GM12892 (cell line): ENCODE measurements at places on chromosomes 7 and 10.

- DNase-seq = no peak
These were observed 6.5 kb downstream of the TSPAN15 start for GRCh38 chr10:69457771-69458237.

- DNase-seq = no peak
These were observed 64.7 kb downstream of the ADCY1 start for GRCh38 chr7:45638916-45639315.

DNA sequence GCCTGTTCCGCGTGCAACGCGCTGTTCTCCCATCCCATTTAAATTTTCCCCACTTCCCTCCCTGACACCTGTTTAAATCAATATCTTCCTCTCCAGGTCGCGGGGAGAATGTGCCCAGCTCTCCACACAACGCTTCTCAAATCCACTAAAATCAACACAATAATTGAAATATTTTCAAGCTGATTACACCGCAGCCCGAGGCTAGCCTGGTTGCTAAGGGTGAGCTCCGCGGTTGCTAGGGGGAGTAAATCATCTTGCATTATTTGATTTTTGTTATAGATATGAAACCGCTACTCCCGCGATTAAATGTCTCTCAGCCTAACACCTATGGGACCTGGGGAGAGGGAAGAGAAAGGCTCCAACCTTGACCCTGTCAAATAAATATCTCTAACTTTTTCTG is 36.2 kb downstream of the UNCX start:
- no peak for DNase-seq

- DNase-seq = no peak
These were observed 173.6 kb downstream of the PTPRN2 start for GRCh38 chr7:158414002-158414401.

DNA sequence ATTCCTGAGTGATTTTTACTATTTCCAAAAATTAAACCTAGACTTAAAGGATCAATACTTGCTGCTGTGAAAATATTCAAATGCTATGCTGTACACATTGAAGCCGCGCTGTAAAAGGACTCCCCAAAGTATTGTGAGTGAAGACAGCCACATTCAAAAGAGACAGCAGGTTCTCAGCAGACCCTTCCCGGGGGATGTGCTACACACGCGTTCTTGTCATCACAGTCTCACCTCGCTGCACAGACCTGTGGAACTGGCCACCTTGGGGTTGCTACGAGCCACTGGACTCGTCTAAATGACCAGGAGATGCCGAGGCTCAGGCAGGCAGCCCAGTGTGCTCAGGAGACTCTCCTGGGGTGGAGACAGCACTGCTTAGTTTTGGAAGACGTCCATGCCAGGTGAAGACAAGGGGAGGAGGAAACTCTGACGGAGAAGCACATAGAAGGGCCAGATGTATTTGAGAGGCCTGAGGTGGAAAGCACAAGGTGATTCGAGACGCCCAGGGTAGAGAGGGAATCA is 367.7 kb upstream of the SHH start:
- no peak for DNase-seq

DNA sequence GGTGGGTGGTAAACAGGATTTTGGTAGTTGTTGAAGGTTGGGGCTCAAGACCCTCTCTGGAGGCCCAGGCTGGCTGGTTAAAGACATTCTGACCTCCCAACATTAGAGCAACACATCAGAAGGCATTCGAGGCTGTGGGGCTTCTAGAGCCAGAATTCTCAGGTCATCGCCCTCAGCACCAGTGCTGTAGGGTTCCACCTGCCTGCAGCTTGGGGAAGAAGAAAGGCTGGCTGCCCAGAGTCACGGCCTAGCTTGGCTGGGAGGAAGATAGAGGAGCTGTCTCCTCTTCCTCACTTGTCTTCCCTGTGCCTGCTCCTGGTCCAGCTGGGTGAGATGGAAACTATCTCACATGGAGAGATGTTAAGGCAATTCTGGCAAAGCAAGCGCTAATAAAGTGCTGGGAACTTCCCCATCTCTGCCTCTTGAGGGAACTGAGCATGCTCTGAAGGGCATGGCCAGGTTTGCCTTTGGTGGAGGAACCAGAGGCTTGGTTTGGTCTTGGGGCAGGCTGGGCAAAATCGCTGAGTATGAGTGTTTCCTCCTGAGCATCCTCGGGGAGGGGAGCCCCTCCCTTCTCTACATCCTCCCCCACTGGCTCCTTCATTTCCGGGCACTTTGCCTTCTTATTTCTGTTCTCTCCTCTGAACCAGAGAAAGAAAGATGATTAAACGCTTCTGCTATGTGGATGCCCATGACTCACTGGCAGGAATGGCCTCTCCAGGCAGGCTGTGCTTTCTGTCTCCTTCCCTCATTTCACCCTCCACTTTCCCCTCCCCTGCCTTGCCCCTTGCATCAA is 509.0 kb upstream of the PODXL start:
- no peak for DNase-seq

DNA sequence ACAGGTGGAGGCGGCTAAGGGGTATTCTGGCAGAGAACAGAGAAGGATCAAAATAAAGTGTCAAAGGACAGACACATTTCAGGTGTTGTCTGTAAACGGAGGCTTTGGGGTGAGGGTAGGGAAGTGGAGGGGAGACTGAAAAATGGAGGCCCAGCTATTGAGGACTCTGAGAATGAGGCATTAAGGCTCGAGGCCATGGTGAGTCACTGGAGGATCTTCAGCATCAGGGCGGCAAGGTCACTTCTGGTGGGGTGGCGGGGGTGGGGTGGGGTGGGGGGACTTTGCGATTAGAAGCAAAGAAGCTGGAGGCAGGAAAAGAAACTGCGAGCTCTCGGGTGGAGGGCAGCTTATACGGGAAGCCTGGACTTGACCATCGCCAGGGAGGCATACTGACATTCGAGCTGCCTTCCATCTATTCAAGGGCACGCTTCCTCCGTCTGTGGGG is 58.4 kb upstream of the PCGF5 start:
- DNase-seq = no peak

DNA sequence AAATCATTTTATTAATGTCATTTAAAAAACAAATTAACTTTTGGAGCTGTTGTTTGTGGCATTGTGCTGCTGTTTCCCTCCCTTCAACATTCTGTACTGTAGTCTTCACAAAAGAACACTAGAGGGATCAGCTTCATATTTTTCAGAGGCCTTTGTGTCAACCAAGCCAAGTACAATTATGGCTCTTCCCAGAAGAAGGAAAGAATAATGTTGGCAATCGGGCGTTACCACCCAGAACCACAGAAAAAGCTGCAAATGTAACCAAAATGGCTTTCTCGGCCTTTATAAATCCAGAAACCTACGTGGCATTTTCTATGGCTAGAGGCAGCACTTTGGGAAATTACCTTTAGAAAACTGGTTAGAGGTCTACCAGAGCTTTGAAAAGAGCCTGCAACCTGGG is 98.8 kb upstream of the COL1A2 start:
- DNase-seq = no peak

GRCh38 chr7:140841166-140841715 is 83.5 kb downstream of the BRAF start:
- no peak for DNase-seq

GRCh38 chr10:88120075-88120474 is 256.6 kb downstream of the PTEN start:
- DNase-seq = no peak

- no peak for DNase-seq
These were observed 33.7 kb downstream of the RAB18 start for GRCh38 chr10:27537787-27538186.

DNA sequence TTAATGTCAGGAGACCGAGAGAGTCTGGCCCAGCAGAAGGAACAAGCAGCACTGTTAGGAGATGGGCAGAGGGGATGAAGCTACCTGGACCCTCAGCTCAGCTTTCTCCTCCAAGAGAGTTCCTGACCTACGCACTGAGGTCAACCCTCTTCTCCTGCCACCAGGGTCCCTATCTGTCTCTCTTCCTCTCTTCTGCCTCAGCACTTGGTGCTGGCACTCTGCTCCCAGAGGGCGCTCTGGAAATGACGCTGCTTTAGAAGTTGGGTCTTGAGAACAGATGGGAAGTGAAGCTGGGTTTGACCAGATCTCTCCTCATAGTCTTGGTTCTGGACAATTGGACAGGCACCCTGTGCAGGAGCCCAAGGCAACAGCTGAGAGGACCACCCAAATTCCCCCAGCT is 216.0 kb upstream of the AGK start:
- DNase-seq = no peak

DNA sequence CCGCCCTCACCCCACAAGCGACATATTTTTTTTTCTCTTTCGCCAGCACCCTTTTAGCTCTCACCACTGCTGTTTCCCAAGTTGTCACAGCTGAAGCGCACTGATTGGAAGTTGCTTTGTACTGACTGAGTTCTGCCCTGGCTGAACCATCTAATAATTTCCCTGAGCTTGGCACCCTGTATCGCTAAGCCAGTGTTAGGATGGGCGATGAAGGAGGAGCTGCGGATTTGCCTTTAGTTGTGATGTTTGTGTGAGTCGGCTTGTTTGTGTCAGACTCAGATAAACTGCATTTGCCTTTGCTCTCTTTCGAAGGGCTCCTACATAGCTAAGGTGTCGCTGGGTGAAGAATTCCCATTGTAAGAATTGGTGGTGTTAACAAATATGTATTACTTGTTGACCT is 1.3 kb upstream of the ATXN7L1 start:
- DNase-seq = no peak

DNA sequence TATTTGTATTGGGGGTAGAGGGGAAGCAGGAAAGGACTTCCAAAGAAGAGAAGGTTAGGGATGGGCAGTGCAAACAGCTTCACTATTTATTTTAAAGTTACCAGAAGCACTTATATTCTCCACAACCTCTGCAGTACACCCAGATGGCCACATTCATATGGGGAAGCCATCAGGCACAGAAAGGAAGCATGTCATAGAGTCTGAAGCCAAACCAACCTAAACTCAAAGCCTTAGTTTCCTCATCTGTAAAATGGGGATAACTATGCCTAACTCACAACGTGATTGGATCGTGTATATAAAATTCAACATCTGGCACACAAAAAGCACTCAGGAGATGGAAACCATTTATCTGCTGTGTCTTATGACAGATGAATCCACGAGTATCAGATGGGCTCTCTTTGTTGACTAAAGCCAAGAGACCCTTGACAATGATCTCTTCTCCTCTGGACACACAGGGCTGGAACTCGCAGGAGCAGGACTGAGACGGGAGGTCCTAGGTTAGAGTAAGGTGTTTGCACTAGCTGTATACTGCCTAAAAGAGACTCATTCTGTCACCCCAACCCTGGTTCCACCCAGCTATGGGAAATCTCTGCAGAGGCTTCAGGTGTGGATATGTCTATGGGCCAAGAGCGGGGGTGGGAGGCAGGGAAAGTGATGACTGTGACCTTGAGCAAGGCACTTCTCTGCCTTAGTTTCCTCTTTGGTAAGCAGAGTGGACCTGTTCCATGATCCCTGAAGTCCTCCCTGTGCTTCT is 1.8 kb downstream of the KIAA1549 start:
- no peak for DNase-seq

DNA sequence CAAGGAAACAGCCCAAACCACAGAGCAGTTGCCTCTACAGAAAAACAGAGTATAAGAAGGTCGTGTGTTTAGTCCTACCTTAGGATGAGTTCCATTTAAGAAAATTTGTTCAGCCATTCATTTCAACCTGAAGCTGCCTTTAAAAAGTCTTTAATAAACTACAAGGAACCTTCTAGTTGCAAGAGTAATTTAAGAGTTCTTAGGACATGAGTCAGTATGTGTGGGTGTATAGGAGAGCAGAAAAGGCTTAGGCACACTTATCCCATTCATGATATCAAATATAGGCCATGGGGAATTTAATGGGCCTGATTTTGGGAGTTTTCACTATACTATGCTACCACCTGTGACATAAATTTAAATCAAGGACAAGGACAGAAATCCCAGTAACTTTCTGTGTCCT is 496.8 kb downstream of the TFEC start:
- DNase-seq = no peak

- DNase-seq = peak; percentile 27
These were observed 70.5 kb upstream of the ABI1 start for GRCh38 chr10:26931223-26931622.

DNA sequence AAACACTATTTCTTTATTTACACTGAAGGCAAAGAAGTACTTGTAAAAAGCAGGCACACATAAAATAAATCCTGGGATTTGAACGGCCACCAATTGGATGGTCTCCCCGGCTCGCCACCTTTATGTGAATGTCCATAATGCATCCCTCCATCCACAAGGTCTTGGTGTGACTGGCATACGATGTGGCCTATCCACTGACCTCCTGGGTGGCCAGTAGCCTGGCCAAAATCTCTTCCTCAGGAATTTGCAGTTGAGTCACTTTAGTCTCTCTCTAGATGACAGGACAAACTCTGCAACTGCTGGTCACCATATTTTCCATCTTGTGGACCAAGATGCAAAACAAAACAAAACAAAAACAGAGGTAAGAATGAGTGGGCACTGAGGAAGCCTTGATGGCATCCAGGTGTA is 39.1 kb downstream of the CDK1 start:
- DNase-seq = no peak

DNA sequence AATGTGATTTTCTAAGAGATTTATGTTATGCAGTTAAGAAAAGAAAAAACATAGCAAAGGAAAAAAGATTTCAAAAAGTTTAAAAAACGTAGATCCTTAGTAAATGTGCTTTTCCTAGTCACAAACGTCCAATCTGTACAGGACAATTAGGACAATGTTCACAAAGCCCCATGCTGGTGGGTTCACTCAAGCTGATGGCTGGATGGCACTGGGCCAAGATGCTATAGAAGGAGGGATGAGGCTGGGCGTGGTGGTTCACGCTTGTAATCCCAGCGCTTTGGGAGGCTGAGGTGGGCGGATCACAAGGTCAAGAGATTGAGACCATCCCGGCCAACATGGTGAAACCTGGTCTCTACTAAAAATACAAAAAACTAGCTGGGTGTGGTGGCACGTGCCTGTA is 22.1 kb downstream of the SVIL start:
- DNase-seq = no peak

DNA sequence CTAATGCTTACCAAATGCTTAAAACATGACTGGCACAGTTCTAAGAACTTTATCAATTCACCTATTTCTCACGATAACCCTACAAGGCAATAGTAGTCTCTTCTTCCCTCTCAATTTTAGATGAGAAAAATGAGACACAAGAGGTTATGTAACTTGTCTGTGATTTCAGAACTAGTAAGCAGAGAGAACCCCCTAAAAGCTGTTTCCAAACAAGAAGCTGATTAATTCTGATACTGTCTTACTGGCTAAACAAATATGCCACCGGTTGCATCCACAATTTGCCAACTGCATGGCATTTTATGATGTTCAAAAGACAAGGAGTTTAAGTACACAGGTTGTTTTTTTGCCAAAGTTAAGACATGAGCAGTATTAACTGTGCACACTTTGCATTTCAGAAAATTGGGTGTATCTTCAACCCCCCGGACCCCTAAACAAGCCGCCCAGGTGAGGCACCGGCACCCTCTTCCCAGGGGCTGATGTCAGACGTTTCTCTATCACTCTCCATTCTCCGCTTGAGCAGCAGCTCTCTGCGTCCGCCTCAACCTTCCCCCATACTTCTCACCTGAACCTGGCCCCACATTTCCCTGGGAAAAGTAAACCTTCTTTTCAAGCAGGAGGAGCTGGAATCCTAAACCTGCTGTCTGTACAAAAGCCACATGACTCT is 21.7 kb downstream of the RSU1 start:
- DNase-seq = no peak
